ENCODE measurements at places on chromosomes 3 and 15.

DNA sequence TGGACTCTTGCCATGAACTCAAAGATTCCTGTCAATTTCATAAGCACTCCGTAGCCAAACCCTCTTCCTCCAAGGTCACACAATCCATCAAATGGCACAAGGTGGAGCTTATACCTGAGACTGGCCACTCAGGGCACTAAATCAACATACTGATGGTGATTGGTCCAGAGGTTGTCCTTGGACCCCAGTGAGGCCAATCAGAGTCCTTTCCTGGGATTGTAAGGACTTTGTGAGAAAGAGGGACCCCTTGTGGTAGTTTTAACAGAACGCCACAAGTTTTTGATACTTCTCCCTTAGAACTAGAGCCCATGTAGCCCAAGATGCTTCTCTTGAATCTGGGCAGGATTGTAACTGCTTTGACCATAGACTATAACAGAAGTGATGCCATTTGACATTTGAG, 44.4 kb upstream of the LARS2 start:
- no peak for DNase-seq

DNA sequence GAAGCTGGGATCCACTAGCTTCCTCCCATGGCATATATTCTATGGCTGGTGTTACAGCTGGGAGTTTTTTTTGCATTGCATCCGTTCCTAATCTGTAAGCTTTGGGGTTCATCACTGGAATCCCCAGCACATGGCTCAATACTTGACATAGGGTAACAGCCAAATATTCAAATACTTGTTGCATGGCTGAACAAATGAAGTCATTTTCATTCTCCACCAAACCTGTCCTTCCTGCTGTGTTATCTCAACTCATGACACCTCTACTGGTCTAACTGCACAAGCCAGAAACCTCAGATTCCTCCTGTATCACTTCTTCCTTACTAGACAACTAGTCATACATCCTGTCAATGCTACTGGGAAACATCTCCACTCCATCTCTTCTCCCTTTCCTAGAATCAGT, 43.4 kb downstream of the ST3GAL6 start:
- no peak for DNase-seq

DNA sequence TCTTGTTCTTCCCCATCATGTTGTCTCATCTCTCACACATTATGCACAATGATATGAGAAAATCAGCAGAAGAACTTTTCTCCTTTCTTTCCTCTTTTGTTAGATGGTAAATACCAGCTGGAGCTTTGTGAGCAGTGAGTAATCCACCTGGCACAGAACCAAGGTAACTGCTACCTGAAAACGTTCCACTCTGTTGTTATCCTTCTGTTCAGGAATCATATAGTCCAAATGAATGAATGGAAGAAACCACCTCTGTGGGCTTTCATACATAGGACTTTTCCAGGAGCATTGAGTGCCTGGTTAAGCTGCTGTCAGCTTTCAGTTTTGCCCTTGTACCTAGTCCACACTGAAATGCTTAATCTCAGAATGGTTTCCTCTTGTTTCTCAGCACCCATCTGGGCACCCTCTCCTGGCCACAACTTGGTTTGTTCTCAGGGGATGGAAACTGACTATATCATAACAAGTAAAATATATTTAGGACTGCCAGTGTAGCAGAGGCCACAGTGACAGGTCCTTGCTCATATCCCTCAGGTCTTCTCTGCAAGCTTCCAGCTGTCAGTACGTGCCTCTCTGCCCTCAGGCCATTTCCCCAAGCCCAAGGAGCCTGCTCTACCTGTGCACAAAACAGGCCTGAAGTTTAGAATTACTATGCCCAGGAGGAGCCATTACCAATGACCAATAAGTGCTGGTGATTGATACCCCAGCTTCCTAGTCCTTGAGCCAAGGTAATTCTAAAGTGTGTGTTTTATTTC, 23.5 kb upstream of the SLC4A7 start:
- DNase-seq: no peak

DNA sequence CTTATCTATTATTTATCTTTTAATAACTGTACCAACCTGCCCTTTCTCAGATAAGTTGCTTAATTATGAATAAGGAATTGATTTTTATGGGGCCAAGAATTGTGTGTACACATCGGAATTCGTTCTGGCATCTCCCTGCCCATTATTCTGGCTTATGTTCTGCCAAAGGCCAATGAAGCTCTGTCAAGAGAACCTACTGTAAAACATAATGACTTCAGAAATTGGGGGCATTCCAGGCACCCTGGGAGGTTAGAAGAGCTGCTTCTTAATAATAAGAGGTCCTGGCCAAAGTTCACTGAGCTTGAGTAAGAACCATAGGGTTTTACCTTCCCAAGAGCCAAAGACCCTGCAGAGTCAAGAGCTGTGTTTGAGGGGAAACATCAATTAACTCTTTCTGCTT, 261.7 kb downstream of the SLC9A9 start:
- DNase-seq: no peak

- no peak for DNase-seq
Measured at GRCh38 chr3:161268601-161269000, 47.5 kb downstream of the NMD3 start.

- no peak for DNase-seq
Measured at GRCh38 chr3:151875759-151876158, 2.3 kb downstream of the SUCNR1 start.

GRCh38 chr3:83438188-83438587, 1520.6 kb upstream of the CADM2 start:
- DNase-seq: no peak

GRCh38 chr3:28934126-28934813, 346.6 kb upstream of the RBMS3 start:
- DNase-seq: no peak

DNA sequence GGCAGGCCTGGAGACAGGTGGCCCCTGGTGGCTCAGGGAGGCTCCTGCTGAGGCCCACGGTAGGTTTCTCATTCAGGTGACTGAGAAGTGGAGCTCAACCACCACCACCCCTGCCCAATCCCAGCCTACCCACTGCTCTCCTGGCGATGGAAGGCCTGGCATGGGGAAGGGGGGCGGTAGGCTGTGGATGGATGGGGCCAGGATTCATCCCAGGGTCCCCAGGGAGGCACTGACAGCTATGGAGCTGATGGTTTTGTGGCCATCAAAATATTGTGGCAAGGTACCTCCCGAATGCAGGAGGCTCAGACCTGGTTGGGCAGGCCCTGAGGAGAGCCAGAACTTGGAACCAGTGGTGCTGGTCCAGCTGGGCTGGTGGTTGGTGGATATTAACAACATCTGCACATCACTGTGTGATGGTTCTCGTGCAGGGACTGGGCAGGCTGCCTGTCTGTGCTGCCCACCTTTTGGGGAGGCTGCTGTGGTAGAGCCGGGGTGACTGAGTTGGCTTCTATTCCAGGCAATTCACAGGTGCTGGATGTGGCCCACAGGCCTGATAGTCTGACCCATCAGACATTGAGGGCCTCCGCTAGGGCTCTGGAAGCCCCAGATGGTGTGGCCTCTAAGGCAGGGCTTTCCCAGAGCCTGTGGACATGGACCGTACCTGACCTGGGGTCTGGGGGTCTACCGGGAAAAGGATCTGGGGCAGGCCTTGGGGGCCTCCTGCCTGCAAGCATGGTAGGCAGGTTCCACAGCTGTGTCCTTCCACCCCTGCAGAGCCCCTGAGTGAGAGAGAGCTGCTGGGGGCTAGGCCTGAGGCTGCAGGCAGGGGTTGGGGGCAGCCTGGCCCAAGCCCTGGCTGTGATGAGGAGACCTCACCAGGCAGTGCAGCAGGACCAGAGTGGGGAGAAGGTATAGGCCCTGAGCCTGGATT, 3.4 kb downstream of the ZBTB47 start:
- no peak for DNase-seq

DNA sequence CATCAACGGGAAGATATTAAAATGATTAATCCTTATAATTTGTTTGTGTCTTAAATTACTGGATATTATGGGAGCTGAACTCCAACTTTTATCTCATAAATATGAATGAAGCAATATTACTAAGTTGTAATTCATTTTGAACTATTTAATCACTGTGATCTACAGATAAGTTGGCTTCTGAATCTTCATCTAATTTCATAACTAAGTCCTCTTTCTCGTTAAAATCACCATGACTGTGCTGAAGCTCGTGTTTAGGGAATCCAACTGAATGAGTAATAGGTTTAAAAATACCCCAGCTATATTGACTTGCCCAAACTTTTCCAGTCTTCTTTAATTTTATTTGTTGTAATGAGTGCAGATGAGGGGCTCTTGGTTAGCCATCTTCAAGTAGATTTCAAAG, 14.1 kb downstream of the MDFIC2 start:
- DNase-seq: no peak

DNA sequence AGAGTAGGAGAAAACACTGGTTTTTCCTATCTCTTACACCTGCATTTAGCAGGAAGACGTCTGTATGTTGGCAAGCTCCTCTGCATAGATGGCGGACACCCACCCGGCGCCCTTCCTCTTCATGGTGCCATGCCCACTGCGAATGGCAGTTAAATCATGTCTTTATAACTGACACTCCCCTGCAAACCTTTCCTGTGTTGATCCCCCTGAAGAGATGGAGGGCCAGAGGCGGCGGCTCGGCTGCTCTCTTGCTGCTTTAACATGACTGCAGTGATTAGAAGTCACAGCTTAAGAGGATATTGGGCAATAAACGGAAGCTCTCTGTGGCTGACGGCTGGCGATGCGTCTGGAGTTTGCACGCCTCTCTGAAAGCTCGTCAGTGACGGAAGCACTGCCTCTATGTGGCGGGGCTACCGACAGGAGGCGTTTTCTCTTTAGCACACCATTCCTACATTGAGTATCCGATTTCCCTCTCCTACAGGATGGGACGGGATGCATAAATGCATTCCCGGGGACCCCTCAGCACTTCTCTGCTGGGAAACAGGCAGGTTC, 25.5 kb upstream of the SNRPA1 start:
- no peak for DNase-seq

DNA sequence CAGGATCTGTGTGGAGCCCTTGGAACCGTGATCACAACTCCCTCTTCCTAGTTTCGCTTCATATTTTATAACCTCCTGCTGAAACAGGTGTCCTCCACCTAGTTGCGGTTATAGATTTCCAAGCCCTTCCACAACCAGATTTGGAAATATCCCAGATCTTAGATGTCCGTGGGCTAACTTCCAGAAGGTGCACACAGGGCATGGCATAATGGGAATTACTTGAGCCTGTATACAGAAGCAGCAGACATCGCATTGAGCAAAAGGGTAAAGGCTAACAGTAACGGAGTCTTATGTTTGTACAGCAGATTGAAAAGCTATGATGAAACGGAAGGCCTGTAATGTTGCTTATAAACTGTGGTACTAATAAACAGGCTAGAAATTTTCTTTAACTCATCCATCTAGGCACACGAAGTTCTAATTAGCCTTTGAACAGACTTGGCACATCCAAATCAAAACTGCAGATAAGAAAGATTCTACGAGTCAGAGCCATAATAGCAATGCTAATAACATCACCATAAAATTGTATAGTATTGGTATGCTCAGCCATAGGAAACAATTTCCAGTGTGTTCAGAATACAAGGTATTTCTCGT, 1.2 kb upstream of the USF3 start:
- no peak for DNase-seq

DNA sequence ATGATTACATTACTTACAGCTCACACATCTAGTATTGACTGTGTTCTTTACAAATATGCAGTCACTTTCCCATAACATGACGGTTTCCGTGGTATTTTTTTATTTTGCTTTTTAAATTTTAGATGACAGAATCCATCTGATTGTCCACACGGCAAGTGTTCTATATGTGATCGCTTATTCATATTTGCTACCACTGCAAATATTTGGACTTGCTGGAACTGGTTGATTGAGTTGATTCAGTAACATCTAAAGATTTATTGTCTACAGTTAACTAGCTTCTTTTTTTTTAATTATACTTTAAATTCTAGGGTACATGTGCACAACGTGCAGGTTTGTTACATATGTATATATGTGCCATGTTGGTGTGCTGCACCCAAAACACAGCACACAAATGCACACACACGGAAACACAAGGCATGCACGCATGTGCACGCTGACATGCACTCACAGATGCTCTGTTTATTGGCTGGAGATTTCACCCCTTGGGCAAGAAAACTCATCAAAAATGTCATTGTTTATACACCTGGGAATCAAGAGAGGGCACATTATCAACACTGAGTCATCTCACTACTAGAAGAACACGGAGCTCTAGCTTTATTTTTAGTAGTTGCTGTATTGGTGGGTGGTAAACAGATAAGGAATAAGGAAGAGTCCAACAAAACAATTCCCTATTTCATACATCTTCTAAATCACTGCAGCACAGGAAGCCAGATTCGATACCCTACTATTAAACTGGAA, 16.4 kb downstream of the ARRDC4 start:
- DNase-seq: no peak

DNA sequence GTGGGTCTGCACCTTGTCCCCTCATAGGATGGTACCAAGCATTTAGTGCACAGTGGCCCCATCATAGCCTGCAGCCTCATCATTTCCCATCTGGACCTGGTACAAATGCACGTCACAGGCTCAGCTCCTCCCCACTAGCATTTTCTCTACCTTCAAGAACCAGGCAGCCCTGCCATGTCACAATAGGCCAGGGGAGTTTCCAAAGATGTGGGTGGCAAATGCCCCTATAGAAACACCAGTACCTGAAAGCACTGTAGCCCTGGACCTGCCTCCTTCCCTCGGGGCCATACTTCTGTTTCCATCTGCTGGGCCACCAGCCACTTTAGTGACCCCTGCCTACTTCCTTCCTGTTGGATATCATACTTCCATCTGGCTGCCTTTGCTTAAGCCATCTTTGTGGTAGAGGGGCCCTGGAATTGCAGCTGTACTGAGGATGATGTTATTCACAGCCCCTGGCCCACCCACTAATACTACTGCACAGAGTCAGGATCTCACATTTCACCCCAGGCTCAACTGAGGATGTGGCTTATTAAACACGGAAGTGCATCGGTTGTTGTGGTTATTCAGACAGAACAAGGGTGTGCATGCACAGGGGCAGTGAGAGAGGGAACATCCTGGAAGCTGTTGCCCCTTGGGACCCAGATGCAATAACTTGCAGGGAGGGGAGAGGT, 3.8 kb downstream of the TCTA start:
- DNase-seq: no peak

DNA sequence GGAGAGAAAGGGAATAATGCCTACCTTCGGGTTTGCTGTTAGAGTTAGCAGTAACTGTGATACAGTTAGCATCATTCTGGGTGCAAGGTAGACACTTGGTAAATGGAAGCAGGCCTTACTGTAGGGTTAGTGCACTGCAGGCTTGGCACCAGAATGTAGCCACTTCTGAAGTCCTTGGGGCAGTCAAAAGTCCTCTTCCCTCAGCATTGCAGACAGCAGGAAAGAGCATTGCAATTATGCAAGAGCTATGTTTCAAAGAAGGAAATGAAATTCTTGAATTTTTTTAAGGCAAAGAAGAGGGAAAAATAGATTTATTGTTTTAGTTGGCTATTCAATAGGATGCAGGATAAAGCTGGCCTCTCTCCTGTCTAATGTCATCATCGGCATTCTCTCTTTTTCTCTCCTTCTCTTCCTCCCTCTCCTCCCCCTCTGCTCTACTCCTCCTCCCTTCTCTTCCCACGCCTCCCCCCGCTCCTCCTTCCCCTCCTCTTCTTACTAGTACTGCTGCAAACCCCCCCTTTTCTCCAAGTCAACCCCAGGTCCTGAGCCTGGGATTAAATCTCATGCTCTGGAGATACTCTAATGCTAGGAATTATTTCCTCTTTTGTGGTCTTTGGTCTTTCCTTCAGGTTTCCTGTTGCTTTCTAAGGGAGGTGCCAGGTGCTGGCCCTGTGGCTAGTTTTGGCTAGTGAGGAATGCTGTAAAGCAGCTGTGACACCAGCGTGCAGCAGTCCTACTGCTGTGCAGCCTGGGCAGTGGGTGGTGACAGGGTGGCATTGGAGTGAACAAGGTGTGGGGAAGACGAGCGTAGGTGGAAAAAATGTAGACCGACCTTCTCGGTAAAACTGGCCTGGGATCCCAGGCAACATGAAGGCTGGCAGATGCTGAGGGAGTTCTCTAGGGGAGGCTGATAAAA, 21.7 kb downstream of the EEFSEC start:
- DNase-seq: no peak

All from AG04450 (cell line).